CD4-positive, alpha-beta T cell (primary cell): ENCODE measurements at places on chromosomes 3 and 15.
A peak's percentile ranks its signal among the peaks of the same experiment; 100 is the strongest.

DNA sequence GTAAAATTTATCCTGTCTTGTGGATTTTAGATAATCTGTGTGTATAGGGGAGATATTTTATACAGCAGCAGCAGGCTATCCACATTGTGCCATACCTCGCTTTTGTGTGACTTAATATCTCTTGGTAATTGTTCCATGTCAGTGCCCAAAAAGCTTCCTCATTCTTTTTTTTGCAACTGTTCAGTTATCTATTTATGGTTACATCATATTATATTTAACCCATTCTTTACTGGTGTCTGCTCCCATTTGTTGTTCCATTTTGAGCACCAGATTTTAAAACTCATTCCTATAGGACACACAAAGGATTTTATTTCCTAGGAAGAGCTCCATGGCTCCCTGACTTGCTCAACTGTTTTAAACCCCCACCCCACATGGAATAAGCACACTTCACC, 86.3 kb upstream of the RASGRP1 start:
- no peak for DNase-seq

DNA sequence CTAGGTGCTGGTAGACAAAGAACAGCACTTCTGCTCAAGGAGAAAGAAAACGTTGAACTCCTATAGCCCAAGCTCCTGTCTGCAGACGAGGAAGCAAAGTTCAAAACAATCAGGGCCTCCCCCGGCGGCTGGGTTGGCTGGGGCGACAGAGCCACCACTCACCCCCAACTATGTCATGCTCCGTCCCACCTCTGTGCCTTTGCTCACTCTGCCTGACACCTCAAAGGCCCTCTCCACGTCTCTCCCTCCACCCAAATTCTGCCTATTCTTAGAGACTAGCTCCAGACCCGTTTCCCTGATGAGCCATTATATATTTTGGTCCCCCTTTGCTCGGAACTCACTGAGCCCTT, 304.3 kb downstream of the TLE3 start:
- no peak for DNase-seq

DNA sequence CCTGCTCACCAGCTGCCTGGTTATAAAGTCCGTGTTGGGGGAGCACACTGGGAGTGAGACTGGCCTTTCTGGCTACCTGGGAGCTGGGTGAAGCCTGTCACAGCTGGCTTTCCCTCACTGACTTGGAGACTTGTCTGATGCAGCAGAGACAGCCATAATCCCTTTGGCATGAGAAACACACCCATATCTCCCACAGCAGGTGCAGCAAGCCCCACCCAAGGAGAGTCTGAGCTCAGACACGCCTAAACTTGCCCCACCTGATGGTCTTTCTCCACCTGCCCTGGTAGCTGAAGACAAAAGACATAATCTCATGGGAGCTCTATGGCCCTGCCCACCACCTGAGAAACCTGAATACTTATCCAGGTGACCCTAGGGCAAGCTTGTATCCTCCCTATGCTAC, 54.8 kb downstream of the NMD3 start:
- DNase-seq: no peak

GRCh38 chr15:68517285-68517761, 61.5 kb upstream of the CORO2B start:
- no peak for DNase-seq

DNA sequence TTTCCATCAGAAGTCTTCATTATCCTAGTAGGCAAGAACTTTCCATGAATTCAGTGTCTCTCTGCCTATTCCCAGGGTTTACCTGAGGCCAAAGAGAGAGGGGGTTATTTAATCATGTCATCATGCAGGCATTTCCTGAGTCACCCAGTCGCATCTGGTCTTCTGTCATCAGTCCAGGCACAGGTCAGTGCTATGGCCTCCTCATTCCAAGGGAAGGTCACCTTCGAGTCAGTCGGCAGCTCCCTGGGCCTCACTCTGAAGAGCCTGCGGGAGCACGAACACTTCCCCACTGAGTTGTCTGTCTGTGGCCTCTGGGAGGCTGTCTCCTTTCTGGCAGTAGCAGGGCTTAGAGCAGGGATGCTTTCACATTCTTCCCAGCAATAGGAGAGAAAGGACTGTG, 26.2 kb upstream of the LRTM1 start:
- DNase-seq: no peak

DNA sequence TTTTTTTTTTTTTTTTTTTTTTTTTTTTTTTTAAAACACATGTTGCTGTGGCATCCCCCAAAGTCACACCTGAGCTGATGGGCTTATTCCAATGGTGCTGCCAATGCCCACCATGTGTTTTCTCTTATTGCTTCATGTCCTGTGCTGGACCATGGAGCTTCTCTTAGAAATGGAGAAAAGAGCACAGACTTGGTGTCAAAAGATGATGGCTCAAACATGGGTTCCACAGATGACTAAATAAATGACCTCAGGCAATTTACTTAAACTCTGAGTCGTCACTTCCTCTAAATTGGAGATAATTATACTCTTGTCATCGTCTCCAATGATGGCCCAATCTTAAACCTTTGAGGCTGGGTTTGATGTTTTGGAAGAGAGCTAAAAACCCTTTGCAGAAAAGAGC, 28.1 kb downstream of the CHST2 start:
- DNase-seq: no peak

- DNase-seq: no peak
Measured at GRCh38 chr3:120526011-120526870, 69.9 kb upstream of the NDUFB4 start.

- DNase-seq: no peak
Measured at GRCh38 chr3:29279286-29279685, 1.6 kb upstream of the RBMS3 start.

DNA sequence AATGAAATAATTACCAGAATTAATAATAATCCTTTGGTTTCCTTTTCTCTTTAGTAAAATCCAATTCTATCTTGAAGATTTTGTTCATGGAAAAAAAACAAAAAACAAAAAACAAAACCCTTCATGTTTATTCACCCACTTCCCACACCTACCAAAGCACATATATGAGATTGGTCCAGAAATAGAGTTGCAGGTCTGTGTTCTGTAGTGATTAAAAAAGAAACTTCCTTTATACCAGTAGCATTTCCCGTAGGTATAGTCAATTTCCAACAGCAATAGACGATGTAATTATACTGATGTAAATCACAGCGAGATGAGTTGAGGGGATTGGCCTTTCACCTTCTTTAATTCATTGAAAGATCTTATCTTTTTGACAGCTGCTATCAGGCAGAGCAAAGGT, 194.6 kb downstream of the SOX2 start:
- DNase-seq: no peak

- no peak for DNase-seq
Measured at GRCh38 chr3:195438371-195438770, 4.4 kb downstream of the ACAP2 start.

DNA sequence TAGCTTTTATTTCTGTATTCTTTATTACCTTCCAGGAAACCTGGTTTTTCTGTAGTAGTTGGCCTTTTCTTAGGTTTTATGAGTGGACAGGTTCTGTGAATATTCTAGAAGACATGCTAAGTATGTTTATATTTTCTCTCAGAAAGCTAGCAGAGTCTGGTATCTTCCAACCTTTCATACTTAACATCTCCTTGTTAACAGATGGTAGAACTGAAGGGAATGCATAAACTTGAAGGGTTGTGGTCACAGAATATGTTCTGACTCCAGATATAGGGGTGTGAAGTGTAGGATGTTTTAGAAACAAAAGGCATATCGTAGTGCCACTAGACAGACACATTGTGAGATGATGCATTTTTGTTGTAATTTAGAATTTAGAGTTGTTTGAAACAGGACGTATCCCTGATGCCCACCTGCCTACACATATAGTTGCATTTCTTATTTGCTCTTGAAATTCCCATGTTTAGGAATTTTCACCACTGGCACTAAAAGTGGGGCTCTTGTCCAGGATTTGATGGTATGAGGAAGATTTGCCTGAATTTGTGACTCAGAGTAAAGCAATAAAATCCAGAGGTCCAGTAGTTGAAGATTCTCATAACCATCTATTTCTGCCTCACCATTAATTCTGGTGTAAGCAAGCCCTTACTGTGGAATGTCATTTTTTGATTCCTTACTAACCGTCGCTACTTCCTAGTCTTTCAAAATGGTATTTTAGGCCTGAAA, 274.5 kb downstream of the FEZF2 start:
- no peak for DNase-seq

- DNase-seq: no peak
Measured at GRCh38 chr3:101204246-101204645, 116.1 kb downstream of the IMPG2 start.

- no peak for DNase-seq
Measured at GRCh38 chr15:89333959-89334509, 590 bp downstream of the POLG start.

DNA sequence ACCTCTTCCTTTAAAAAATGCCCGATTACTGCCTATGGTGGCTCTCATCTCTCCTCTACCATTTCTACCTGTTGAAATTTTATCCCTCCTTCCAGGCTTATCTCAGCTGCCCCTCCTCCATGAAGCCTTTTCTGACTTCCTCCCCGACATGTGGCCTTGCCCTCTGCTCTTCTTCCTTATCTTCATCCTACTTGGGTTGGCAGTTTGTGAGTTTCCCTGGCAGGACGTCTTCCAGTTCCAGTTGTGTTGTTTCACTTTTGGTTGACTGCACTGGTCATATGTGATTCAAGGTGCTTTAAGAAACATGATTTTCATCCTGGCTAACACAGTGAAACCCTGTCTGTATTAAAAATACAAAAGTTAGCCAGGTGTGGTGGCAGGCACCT, 4.4 kb downstream of the DLL4 start:
- DNase-seq: no peak

- DNase-seq: no peak
Measured at GRCh38 chr3:123750209-123750608, 133.9 kb downstream of the MYLK start.

- no peak for DNase-seq
Measured at GRCh38 chr3:59128685-59129084, 78.9 kb upstream of the CFAP20DC start.

- DNase-seq: peak; percentile 50
Measured at GRCh38 chr3:20040548-20041196, 426 bp downstream of the KAT2B start.

GRCh38 chr3:132629928-132630327, 29.7 kb downstream of the ACAD11 start:
- no peak for DNase-seq
